ENCODE measurements at places on chromosomes 12 and 14. TPM values are rescaled to one million over a fixed set of nuclear protein-coding genes. Genes with fewer than 3 reads are reported as not detected.

DNA sequence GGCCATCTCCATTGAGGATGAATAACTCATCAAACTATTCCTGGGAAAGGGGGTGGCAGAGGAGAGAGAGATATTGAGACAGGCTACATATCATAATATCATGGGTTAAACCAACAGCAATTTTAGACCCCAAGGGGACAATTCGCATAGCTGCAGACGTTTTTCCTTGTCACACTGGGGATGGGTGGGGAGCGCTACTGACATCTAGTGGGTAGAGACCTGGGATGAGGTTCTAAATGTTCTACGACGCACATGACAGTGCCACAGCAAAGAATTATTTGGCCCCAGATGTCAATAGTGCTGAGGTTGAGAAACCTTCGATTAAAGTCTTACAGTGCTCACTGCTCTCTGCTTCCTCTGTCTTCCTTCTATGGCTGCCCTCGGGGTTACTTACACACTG, 425.6 kb downstream of the NRXN3 start:
- no peak for ATAC-seq

DNA sequence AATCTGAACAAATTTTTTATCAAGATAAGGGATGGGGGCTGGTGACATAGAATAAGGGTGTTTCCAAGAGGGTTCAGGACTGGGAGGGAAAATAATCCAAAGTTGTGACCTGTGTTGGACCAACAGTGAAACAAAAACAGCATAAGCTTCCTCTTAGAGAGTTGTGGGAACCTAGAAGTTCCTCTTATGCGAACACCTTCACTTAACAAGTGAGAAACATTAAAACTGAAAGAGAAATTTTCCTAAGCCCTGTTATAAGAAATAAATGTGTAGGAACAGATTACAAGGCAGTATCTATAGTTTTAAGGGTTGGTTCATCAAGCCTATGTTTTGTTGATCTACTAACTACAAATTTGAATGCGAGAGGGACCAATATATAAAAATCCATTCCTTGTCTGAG, 58.4 kb downstream of the LLPH start:
- no peak for ATAC-seq

- no peak for ATAC-seq
These were observed 118.3 kb upstream of the SLC38A4 start for GRCh38 chr12:46944088-46944487.

DNA sequence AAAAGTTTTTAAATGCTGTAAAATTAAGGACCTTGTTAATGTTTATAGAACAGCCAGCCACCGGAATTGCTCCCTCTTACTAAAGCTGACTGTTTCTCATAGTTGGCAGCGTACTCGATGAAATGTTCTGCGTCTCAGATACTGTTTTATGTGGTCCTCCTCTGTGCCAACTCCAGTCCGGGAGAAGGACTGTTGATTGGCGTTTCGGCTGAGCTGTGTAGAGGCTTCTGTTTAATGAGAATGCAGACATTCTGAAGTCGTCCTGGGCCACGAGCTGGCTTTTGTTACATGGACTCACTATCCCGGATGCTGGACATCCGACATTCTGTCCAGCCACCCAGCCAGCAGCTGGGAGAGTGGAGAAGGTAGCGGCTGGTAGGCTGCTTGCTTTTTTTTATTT, 75.4 kb downstream of the WDR20 start:
- ATAC-seq: no peak

GRCh38 chr14:102827716-102828115, 50.5 kb downstream of the TRAF3 start:
- no peak for ATAC-seq

DNA sequence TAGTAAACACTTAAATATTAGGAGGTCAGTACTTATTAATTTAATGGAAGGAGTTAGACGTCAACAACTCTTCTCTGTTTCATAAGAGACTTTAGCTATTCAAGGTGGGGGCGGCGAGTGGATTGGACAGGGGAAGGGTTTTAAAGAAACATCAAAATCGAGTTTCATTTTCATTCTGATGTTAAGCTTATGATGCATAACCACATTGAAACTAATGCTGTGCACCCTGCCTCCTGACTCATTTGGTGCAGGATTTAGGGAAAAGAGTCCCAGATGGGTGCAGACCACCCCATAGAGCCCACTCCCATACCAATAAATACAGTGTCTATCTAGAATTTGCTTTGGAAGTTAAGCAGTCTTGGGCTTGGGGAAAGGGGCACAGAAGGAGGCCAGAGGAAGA, 7.4 kb downstream of the ZBTB39 start:
- ATAC-seq: peak; percentile 92

GRCh38 chr12:58011676-58012075, 70.3 kb downstream of the ATP23 start:
- ATAC-seq: no peak

DNA sequence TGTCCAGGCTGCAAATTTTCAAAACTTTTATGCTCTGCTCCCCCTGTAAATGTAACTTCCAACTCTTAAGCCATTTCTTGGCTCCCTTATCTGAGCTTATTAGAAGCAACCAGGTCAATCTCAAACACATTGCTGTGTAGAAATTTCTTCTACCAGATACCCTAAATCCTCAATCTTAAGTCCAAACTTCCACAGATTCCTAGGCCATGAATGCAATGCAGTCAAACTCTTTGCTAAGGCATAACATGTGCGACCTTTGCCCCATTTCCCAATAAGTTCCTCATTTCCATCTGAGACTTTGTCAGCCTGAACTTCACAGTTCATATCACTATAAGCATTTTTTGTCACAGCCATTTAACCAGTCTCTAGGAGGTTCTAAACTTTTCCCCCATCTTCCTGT, 64.5 kb downstream of the TMTC3 start:
- ATAC-seq: no peak

DNA sequence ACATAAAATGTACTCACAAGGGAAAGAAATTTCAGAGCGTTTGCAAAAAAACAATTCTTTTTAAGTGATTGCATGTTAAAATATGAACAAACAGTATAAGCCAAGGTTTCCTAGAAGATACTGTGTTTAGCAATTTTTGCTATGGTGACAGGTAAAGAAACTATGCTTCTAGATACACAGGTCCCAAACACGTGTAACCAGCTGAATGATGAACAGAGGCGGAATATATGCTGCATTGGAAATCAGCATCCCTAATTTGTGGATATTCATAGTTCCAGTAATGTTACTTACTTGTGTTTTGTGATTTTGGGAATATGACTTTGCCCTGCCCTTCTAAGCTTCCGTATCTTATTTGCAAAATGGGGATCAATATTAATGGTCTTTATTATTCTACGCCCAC, 326.3 kb upstream of the DIO2 start:
- ATAC-seq: no peak

- peak; percentile 74 for ATAC-seq
These were observed 424.0 kb downstream of the ZFP36L1 start for GRCh38 chr14:68368850-68369249.

- no peak for ATAC-seq
These were observed 159.2 kb downstream of the NRXN3 start for GRCh38 chr14:78329371-78329770.

- ATAC-seq: peak; percentile 22
These were observed 247.6 kb downstream of the BCAT1 start for GRCh38 chr12:24701343-24701742.

DNA sequence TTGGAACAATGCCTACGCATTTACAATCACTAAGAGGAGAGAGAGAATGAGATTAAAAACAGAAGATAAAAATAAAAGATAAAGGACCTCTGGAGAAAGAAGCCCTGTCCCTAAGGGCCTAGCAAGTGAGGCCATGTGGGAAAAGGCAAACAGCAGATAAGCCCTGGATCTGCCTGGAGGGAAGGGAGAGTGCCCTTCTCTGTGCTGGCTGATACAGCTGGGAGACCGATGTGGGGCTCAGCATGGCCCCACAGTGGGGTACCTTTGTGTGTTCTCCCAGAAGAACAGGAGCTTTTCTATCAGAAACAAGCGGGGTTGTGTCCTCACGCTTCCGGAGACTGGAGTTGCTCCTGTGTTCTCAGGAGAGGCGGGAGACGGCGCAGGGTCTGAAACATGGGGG, 59.9 kb downstream of the TMCC3 start:
- ATAC-seq: no peak

DNA sequence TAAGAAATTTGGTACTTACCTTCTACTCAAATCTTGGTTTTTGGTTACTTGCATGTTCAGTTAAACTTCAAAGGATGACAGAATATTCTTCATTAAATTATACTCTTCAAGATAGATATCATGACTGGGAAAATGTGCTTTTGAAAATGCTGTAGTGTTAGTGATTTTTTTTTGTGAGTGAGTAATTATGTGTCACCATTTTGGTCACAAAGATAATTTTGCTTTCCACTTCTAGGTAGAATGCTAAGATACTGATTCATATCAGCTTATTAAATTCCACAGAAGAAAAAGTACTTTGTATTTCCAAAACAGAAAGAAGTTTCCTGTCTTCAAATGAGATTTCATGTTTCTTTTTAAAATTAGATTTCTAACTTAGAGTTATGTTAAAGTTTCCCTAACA, 61.2 kb downstream of the ATXN7L3B start:
- no peak for ATAC-seq

- no peak for ATAC-seq
These were observed 60.1 kb upstream of the EIF5 start for GRCh38 chr14:103273745-103274615.

DNA sequence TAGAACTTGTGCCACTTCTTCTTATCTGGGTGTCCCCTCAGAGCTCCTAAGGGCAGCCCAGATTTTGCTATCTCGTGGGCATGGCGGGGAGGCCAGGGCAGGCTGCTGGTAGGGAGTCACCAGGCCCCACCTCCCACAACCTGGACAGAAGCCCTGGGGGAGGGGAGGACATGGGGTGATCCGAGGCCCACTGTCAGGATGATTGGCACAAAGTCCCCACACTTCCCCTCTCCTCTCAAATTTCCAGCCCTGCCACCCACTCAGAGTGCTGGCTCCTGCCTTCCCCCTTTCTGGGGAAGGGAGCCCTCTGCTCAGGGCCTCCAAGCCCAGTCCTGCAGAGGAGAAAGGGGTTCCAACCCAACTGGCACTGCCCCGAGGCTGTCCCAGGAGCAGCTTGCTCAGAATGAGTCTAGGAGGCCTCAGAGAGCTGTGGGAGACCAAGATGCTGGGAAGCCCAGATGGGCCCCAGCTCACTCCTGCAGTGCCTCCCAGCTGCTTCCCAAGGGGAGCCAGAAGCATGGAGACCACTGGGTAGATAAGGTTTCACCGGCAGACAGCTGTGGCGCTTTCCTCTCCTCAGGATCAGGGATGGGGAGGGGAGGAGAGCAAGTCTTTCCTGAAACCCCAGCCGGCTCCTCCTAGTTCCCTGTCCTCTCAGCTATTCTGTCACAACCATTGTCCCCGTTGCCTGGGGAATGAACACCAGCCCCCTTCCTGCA, 82.8 kb downstream of the B4GALNT3 start:
- ATAC-seq: no peak

DNA sequence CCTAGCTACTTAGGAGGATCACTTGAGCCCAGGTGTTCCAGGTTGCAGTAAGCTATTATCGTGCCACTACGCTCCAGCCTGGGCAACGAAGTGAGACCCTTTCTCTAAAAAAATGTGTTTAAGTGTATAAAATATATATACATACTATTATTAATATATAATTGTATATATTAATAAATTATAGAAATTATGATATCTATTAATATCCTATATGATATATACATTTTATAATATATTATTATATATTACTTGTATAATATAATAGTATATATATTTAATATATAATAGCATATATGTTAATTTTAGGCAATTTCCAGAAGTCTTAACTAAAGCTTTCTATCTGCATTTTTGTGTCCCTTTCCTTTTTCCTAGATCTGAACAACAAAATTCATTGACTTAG, 12.3 kb downstream of the ALDH1L2 start:
- ATAC-seq: no peak

GRCh38 chr14:20684662-20685456, 499 bp downstream of the RNASE4 start:
- ATAC-seq: no peak

DNA sequence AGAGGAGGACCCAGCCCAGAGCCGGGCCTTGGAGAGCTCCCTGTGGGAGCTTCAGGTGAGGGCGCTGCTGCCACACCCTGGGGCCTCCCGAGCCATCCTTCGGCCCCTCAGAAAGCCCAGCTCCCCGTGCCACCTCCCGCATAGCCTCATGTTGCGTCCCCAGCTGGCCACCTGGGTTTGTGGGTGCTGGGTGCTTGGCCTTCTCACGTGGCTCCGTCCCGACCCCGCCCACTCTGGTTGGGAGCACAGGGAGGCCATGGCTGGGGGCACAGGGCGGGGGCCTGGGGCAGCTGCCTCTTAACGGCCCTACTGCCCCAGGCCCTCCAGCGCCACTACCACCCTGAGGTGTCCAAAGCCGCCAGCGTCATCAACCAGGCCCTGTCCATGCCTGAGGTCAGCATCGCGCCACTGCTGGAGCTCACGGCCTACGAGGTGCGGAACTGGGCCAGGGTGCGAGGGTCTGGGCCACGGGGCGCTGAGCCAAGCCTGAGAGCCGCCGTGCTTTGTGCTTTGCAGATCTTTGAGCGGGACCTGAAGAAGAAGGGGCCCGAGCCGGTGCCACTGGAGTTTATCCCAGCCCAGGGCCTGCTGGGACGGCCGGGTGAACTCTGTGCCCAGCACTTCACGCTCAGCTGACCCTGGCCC, 7.6 kb downstream of the NOC4L start:
- no peak for ATAC-seq

GRCh38 chr12:18797604-18798003, 59.7 kb downstream of the CAPZA3 start:
- ATAC-seq: no peak

- no peak for ATAC-seq
These were observed 138.9 kb downstream of the HMGA2 start for GRCh38 chr12:65962921-65963861.

- ATAC-seq: no peak
These were observed 210.6 kb upstream of the RTL1 start for GRCh38 chr14:101113835-101114725.

DNA sequence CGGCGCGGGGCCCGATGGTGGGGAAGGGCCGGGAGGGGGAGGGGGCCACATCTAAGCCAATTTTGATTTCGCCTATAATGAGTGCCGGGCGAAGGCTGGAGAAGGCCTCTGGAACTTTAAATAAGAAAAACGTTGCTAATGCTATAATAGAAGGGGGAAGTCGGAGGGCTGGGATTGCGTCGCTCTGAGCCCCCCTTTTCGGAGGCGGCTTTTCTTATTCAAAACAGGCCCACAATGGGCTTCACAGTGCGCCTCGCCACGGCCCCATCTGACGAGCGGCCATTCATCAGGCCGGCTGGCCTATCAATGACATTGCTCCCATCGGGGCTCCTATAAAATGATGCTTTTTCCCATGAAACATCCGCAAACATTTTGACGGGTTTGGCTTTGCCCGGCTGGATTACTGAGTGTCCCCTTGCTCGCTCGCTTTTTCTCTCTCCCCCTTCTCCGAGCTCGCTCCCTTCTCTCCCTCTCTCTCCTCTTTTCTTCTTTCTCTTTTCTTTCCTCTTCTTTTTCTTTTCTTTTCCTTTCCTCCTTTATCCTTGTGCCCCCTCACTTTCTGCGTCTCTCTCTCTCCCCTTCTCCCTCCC, at the start of gene RFX4:
Gene RFX4 (plus strand): TSS at position 364 of the 590 bp plus-strand sequence. CDS start 317 bp downstream, outside the sequence.
- no peak for ATAC-seq

The OTUB2 gene
- 6.3 TPM for total RNA-seq

The PITPNM2 gene
- total RNA-seq: 4.1 TPM

The PTPRO gene
- 2.3 TPM for total RNA-seq

The CD69 gene
- 150 TPM for total RNA-seq

The TAPBPL gene
- 24.1 TPM for total RNA-seq

The AGAP2 gene
- total RNA-seq: 52.0 TPM

The PDZRN4 gene
- not detected for total RNA-seq

The KRT74 gene
- total RNA-seq: not detected

The ETFBKMT gene
- 0.24 TPM for total RNA-seq

The SERPINA10 gene
- total RNA-seq: not detected

The ACOT6 gene
- total RNA-seq: not detected

The HVCN1 gene
- total RNA-seq: 0.71 TPM

The TSPAN11 gene
- total RNA-seq: not detected

The MED13L gene
- total RNA-seq: 56.2 TPM

The ESRRB gene
- 0.30 TPM for total RNA-seq

Measured in activated T-helper 17 cell treated with anti-CD3 and anti-CD28 coated beads, Interleukin-2, amount 50 U/mL, for 72 hours (primary cell).